ENCODE measurements at places on chromosomes 16 and 17.

GRCh38 chr16:90012991-90013745 lies 6.1 kb downstream of the DBNDD1 start:
- DNase-seq: no peak

DNA sequence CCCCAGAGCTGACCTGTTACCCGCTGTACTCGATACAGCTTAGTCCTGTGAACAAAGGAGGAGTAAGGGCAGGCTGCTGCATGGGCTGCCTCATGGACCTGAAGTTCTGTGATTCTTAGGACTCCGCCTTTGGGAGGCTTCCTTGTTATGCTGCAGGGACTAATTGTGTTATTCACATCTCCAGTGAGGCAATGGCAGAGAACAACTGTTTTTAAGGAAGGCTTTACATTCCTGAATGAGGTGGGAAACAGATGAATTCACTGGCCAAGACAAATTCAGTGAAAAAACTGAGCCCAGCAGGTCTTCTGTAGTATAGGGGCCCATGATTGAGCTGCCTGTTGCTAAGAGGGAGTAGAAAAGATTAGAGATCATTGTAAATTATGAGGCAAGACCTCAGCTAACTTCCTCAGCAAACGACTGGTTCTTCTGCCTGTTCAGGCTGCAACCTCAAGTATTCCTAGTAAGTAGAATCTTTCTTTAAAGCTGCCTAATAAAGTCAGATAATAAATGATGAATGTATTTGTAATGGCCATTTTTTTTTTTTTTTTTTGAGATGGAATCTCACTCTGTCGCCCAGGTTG lies 26.3 kb downstream of the ADORA2B start:
- DNase-seq: no peak

- DNase-seq: no peak
These were observed 3.1 kb downstream of the ZDHHC7 start for GRCh38 chr16:85008271-85008670.

DNA sequence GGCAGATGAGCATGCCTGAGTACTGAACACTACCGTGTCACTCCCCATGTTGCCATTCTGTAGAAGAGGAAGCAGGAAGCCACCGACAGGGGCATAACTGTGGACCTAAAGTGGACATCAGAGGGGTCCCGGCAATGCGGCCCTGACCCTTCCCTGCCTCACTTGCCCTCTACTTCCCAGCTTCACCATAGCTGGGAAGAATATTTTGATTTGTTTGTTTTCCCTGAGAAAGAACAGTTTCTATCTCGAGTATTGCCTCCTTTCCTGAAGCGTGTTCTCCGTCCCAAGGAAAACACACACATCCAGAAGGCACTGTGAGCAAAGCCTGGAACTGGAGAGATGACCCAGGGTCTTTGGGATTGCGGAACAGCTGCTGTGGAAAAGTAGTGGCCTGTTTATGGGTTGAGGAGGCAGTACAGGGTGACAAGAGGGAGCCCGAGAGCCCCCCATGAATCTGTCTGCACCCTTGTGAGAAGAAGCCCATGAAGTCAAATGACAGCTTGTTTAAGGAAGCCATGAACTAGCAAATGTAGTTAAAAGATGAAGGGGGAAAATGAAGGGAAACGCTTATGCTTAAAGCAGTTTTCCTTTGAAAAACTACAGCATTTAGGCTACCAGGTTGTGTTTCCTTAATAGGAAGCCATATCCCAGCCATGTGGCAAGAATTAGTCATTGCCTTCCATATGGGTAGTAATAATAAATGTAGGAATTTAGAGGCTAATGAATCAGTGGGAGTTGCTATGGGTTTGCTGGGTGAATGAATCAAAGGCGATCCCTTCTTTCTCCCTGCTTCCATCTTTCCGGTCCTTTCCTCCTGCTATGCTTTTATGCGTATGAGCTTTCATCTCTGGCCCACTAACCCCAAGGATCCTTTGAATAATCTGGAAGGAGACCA lies 90.0 kb upstream of the TBX2 start:
- no peak for DNase-seq

DNA sequence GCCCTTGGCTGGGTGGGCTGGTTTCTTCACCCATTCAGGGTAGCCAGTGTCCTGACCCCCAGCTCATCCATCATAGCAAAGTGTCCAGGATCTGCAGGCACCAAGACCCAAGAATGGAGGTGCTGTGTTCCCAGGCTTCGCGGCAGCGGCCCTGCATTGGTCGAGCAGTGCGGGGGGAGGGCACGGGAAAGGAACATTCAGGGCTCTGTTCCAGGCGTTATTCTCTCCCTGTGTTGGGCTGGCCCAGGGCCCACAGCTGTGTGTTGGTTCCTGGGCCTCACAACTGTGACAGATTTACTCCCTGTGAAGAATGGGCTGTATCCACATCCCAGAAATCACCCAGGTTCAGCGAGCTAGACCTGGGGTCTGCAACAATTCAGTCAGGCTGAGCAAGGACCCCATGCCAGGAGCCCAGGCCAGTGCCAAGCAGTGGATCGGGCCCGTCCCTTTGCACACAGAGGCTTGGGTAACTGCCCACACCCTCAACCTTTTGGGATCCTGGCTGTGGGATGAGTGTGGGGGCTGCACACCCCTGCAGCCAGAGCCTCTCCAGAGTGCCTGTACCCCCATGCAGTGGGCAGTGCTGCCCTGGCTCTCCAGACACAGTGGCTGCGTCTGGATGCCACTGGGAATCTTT lies 10.0 kb downstream of the GPT2 start:
- DNase-seq: no peak

DNA sequence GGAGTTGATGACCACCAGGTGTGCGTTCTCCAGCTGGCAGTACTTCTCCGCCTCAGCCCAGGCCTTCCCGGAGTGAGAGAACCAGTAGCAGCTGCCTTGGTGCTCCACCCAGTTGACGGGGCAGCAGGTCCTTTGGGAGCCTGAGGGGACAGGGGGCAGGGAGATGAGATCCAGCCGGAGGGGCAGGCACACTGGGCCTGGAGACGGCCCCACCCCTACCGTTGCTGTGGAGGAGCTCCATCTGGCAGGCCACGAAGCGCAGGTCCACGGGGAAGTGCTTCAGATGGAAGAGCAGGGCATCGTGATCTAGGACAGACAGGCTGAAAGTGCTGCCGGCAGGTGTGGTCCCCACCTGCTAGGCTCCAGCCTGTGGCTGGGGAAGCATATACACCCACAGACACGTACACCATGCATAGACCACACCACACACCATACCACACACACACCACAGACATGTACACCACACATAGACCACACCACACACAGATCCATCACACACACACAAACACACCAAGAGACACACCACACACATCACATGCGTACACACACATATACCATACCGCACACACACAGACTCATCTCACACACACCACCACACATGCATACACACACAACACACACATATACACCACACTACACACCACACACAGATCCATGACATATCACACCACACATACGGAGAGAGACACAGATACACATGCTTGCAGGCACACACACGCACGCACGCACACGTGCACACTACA lies 7.4 kb downstream of the ASGR2 start:
- no peak for DNase-seq

All from activated T-cell treated with anti-CD3 and anti-CD28 coated beads for 24 hours (primary cell).